Activated B cell treated with CpG ODN at 0.5 μM for 24 hours (primary cell): ENCODE measurements at places on chromosomes 1 and 21. TPM values are rescaled to one million over a fixed set of nuclear protein-coding genes. Genes with fewer than 3 reads are reported as not detected.

DNA sequence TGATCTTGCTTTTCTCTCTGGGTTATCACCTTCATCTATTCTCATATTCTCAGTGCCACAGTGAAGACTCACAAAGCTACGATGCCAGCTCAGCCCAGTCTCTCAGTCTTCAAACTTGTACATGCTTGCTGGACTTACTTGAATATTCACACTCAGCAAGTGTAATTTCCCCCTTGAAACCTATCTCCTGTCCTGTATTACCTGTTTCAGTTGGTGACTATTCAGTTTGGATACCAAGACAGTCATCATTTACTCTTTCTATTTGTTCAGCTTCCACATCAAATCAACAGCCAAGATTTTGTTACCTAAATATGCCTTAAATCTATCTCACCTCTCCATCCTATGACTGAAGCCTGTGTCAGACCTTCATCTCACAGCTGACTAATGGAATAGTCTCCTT is 209.7 kb downstream of the LRRC7 start:
- H3K27ac ChIP-seq: no peak overlapping the region
- DNase-seq: no peak
- H3K4me3 ChIP-seq: no peak overlapping the region

GRCh38 chr1:44244986-44245385 is 31.7 kb downstream of the DMAP1 start:
- no peak overlapping the region for H3K27ac ChIP-seq
- no peak for DNase-seq
- no peak overlapping the region for H3K4me3 ChIP-seq
- peaks cover 56% of the 10 kb centered on the region for H3K36me3 ChIP-seq
- H3K4me1 ChIP-seq: no peaks in the 10 kb centered on the region
- H3K27me3 ChIP-seq: no peaks in the 10 kb centered on the region

DNA sequence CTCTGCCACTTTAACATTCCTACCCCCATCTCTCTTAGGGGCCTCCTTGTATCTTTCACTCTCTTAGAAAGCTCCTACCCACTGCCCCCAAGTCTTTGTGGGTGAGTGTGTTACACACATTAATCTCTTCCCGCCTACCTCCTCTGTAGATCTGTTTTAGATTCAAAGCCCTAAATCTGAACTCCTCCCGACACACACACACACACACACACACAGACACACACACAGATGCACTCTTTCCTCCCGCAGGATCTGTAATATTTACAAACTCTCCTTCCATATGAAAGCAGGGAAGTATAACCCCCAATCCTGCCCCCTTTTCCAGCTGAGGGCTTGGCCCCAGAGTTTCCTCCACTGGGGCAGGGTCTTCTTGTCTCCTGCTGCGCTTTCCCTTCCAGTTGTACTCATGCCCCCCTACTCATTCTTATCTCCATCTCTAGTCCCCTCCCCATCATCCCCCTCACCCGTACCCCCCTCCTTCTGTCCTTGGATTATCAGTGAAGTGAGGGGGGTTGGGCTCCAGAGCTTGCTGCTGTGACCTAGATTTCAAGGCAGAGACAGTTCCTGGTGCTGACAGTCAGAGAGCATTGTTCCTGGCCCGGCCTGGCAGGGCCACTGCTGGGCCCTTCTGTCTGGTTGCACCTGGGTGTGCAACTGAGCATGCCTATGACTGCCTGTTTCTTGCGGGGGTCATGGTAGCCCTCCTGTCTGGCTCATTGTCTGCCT is 4.3 kb downstream of the PEA15 start:
- no peaks in the 10 kb centered on the region for H3K27me3 ChIP-seq
- no peak overlapping the region for H3K4me3 ChIP-seq
- peaks cover 80% of the 10 kb centered on the region for H3K36me3 ChIP-seq
- H3K4me1 ChIP-seq: peaks cover 44% of the 10 kb centered on the region
- DNase-seq: no peak
- peak overlapping the region; percentile 30 for H3K27ac ChIP-seq

- H3K4me3 ChIP-seq: no peak overlapping the region
- no peak overlapping the region for H3K27ac ChIP-seq
- DNase-seq: no peak
- H3K4me1 ChIP-seq: no peaks in the 10 kb centered on the region
- H3K36me3 ChIP-seq: no peaks in the 10 kb centered on the region
Measured at GRCh38 chr1:58841455-58841854, 57.6 kb upstream of the JUN start.

GRCh38 chr1:235954306-235955283 is 87.9 kb upstream of the LYST start:
- DNase-seq: peak; percentile 70
- no peaks in the 10 kb centered on the region for H3K36me3 ChIP-seq
- peak overlapping the region; percentile 58 for H3K4me3 ChIP-seq
- H3K27ac ChIP-seq: peak overlapping the region; percentile 81

Gene C1orf115
- 19.6 and 20.0 TPM in 2 replicates for total RNA-seq

Gene SH2D2A
- 1.7 and 2.3 TPM in 2 replicates for total RNA-seq

DNA sequence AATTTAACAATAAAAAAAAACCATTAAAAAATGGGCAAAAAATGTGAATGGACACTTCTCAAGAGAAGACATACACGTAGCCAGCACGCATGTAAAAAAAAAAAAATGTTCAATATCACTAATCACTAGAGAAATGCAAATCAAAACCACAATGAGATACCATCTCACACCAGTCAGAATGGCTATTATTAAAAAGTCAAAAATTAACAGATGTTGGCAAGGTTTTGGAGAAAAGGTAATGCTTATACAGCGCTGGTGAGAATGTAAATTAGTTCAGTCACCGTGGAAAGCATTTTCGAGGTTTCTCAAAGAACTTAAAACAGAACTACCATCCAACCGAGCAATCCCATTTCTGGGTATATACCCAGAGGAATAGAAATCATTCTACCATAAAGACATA is 1091.5 kb upstream of the B3GALT2 start:
- H3K27me3 ChIP-seq: peaks cover 4% of the 10 kb centered on the region
- H3K36me3 ChIP-seq: no peaks in the 10 kb centered on the region
- no peak overlapping the region for H3K4me3 ChIP-seq

Gene DIRAS3
- not detected in 2 replicates for total RNA-seq

DNA sequence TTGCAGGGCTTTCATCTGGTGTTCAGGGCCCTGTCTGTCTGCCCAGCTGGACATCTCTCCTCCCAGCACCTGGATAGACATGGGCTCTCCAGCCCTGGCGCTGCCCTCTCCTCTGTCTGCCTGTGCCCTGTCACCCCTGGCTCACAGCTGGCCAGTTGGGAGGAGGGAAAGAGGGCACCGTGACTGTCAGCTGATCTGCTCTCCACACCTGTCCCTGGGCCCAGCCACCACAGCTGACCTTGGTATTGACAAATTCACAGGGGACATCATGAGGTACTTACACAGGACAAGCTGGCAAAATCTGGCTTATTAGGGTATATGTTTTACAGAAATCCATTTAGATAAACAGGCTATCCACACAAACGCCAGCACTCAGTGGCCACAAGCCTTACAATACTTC is 8.3 kb downstream of the TNR start:
- peaks cover 26% of the 10 kb centered on the region for H3K27me3 ChIP-seq
- no peaks in the 10 kb centered on the region for H3K36me3 ChIP-seq
- DNase-seq: no peak
- H3K27ac ChIP-seq: no peak overlapping the region
- H3K4me3 ChIP-seq: no peak overlapping the region

Gene SIK1
- 20.2 and 20.4 TPM in 2 replicates for total RNA-seq

DNA sequence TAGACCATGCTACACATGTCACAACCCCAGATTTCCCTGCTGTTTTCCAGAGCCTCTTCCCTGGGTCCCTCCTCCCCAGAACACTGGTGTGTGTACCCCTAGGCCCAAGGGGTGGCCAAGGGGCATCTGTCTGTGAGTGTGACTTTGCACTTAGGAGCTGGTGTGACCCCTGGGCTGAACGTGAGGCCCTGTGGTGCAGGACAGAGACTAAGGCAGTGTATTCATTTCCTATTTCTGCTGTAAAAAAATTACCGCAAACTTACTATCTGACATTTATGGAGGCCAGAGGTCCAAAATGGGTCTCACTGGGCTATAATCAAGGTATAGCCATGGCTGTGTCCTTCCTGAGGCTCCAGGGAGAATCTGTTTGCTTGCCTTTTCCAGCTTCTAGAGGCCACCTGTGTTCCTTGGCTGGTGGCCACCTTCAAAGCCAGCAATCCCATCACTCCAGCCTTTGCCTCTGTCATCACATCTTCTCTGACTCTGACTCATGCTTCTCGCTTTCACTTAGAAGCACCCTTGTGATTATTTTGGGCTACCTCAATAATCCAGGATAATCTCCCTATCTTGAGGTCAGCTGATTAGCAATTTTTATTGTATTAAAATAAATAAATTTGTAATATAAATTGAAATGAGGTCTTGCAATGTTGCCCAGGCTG is 24.0 kb upstream of the ELOA start:
- peak overlapping the region; percentile 15 for H3K4me3 ChIP-seq
- DNase-seq: no peak
- H3K4me1 ChIP-seq: peaks cover 59% of the 10 kb centered on the region
- H3K27me3 ChIP-seq: no peaks in the 10 kb centered on the region
- H3K36me3 ChIP-seq: peaks cover 2% of the 10 kb centered on the region

DNA sequence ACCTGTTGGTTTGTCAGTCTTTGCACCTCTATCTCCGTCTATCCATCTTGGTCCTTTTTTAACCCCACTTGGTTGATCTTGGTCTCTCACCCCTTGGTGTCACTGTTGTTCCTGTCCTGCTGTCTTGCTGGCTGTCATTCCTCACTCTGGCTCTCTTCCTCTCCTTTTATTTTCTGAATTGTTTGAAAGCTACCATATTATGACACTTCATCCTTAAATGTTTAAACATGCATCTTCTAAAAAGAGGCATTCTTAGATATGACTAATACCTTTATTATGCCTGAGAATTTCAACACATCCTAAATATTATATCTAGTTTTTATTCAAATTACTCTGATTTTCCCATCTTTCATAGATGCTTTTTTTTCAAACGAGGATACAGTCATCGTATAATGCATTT is 37.0 kb downstream of the BACH1 start:
- peaks cover 78% of the 10 kb centered on the region for H3K36me3 ChIP-seq
- peaks cover 17% of the 10 kb centered on the region for H3K4me1 ChIP-seq
- H3K4me3 ChIP-seq: no peak overlapping the region
- no peak for DNase-seq
- no peak overlapping the region for H3K27ac ChIP-seq

DNA sequence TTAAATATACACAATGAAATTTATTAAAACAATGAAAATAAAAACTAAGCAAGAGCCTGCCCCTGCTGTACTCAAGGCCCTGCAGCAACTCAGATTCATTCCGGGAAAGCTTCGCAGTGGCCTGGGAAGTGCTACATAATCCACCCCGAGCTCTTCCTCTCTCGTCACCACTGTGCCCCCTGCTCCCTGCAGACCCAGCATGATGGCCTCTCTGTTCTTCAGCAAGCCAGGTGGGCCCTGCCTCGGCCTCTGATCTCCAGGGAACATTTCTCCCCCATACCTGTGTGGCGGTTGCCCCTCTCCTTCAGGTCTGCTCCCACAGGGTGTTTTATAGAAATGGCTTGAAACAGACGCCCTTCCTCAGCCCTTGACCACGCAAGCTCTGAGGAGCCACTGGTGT is 10.6 kb downstream of the RNF187 start:
- no peak for DNase-seq
- no peak overlapping the region for H3K27ac ChIP-seq
- H3K36me3 ChIP-seq: peaks cover 44% of the 10 kb centered on the region

Gene F3
- total RNA-seq: 0.40 and 0.76 TPM in 2 replicates

GRCh38 chr21:35138665-35139381 is 89.7 kb upstream of the RUNX1 start:
- peak overlapping the region; percentile 62 for H3K4me3 ChIP-seq
- no peak for DNase-seq

GRCh38 chr1:211830055-211830327 is 572 bp downstream of the LPGAT1 start:
- H3K4me1 ChIP-seq: peaks cover 55% of the 10 kb centered on the region
- H3K36me3 ChIP-seq: peaks cover 13% of the 10 kb centered on the region
- peak overlapping the region; percentile 95 for H3K4me3 ChIP-seq

Gene GBP4
- total RNA-seq: 19.2 and 19.5 TPM in 2 replicates

- no peaks in the 10 kb centered on the region for H3K4me1 ChIP-seq
- no peak overlapping the region for H3K27ac ChIP-seq
- H3K4me3 ChIP-seq: no peak overlapping the region
- H3K27me3 ChIP-seq: peaks cover 2% of the 10 kb centered on the region
- H3K36me3 ChIP-seq: no peaks in the 10 kb centered on the region
- DNase-seq: no peak
Measured at GRCh38 chr1:91673613-91674012, 173.0 kb downstream of the CDC7 start.

DNA sequence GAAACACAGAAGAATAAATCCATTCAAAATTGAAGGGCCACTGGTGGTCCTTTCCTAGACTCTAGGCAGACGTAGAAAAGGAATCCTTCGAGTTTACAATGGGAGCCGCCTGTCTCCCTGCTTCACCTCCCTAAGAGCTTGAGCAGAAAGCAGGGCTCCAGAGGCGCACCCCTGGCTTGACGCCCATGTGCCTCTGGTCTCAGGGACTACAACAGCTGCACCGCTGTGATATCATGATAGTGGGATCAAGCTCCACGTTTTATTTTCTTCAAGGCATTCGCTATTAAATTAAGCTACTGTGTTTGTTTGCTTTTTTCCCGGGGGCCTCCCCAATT is 403 bp upstream of the C1orf122 start:
- peak overlapping the region; percentile 69 for H3K27ac ChIP-seq
- H3K27me3 ChIP-seq: no peaks in the 10 kb centered on the region
- no peak for DNase-seq
- H3K4me3 ChIP-seq: peak overlapping the region; percentile 87
- H3K36me3 ChIP-seq: peaks cover 52% of the 10 kb centered on the region
- H3K4me1 ChIP-seq: peaks cover 45% of the 10 kb centered on the region

GRCh38 chr1:172979828-172980227 is 70.9 kb downstream of the TNFSF18 start:
- DNase-seq: no peak
- peaks cover 10% of the 10 kb centered on the region for H3K4me1 ChIP-seq
- H3K27me3 ChIP-seq: no peaks in the 10 kb centered on the region
- H3K36me3 ChIP-seq: no peaks in the 10 kb centered on the region
- no peak overlapping the region for H3K27ac ChIP-seq
- H3K4me3 ChIP-seq: no peak overlapping the region

DNA sequence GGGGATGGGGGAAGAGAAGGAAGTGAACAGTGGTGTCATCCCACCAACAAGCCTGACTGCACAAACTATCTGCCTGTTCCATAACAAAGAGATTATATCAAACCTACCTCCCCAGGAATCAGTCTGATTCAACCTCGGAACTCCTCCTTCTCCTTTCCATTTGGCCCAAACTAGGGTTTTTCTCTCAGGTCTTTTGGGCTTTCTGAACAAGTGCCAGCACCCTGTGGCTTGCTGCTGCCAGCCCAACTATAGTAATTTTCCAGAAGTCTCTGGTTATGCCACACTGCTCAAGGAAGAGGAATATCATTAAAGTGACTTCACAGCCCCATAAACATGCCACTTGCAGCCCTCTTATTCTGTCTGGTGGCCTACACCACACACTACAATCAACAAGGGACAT is 70.5 kb downstream of the RGS7 start:
- H3K27me3 ChIP-seq: no peaks in the 10 kb centered on the region
- no peak overlapping the region for H3K4me3 ChIP-seq
- DNase-seq: no peak
- H3K4me1 ChIP-seq: no peaks in the 10 kb centered on the region
- H3K36me3 ChIP-seq: no peaks in the 10 kb centered on the region

Gene CASQ2
- not detected in 2 replicates for total RNA-seq

GRCh38 chr1:235011599-235012435 is 116.8 kb downstream of the TOMM20 start:
- H3K36me3 ChIP-seq: no peaks in the 10 kb centered on the region
- DNase-seq: peak; percentile 79
- no peaks in the 10 kb centered on the region for H3K27me3 ChIP-seq
- peak overlapping the region; percentile 47 for H3K4me3 ChIP-seq
